ENCODE measurements at places on chromosomes 3 and 15.

GRCh38 chr3:172104471-172105072 is 65.2 kb downstream of the FNDC3B start:
- DNase-seq = no peak

GRCh38 chr3:141456301-141456625 is 30.6 kb upstream of the RASA2 start:
- no peak for DNase-seq

- no peak for DNase-seq
Observed at GRCh38 chr3:5194341-5194740, 6.8 kb downstream of the EDEM1 start.

DNA sequence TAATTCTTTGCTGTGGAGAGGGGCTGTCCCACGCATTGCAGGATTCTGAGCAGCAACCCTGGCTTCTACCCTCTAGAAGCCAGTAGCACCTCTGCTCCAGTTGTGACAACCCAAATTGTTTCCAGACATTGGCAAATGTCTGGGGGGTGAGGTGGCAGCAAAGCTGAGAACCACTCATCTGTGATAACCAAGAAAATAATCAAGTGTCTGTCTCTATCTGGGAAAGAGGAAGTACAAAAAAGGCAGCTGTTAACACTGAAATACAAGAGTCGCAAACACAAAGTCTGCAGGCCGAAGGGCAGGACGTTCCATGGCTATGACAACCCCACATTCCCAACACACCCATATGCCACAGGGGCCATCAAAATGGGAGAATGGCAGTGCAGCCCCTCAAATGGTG is 42.2 kb upstream of the GNB5 start:
- DNase-seq = no peak

DNA sequence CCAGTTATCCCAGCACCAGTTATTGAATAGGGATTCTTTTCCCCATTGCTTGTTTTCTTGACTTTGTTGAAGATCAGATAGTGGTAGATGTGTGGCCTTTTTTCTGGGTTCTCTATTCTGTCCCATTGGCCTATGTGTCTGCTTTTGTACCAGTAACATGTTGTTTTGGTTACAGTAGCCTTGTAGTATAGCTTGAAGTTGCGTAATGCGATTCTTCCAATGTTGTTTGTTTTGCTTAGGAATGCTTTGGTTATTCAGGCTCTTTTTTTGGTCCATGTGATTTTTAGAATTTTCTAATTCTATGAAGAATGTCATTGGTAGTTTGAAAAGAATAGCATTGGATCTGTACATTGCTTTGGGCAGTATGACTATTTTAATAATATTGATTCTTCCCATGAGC is 94.3 kb upstream of the CHMP2B start:
- DNase-seq = no peak

DNA sequence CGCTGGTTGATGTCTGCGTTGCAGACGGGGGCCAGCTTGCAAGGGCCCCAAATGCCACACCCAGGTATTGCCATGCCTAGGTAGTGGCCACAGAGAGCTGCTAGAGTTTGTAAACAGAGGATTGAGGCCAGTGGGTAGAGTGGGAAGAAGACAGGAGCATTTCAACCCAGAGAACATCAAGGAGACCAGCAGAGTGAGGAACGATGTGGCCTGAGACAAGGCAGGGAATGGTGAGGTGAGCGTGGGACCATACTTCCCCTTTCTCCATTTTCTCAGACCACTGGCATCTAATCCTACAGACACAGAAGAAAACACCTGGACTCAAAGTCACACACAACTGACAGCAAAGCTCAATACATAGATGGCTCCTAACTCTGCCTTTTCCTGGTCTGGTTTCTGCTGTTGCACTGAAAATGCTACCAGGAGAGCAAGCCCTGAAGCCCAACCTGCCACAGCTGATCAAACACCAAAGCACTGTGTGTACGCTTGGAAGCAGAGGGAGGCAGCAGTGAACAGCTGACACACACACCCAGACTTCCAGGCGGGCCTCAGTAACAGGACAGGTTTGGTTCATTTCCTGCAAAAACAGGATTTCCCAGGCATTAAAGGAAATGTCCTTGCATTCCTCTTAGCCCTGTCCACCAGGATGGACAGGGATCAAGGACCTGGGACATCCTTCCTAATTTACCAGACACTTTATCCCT is 1.6 kb downstream of the FAM174B start:
- DNase-seq = no peak

DNA sequence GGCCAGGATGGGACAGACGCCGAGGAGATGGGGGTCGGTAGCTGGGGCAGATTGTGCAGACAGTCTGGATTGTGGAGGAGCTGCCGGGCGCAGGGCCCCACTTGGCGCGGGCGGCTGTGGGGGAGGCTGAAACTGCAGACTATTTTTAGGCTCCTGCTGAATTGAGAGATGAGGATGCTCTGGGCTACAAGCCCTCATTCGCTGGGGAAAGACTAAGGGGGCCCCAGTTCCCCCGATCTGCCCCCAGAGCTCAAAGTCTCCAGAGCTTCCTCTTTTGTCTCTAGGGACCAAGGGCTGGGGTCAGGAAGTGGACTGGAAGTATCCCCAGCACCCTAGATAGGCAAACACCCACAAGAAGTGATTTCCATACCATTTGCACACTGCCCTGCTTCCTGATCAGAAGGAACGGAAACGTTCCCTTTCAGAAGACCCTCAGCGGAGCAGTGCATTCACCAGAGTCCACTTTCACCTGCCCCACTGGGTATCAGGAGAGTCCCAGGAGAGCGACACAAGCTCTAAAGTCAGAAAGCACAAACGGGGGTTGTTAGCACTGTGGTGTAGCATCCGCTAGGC is 29.7 kb downstream of the SEMA7A start:
- no peak for DNase-seq

DNA sequence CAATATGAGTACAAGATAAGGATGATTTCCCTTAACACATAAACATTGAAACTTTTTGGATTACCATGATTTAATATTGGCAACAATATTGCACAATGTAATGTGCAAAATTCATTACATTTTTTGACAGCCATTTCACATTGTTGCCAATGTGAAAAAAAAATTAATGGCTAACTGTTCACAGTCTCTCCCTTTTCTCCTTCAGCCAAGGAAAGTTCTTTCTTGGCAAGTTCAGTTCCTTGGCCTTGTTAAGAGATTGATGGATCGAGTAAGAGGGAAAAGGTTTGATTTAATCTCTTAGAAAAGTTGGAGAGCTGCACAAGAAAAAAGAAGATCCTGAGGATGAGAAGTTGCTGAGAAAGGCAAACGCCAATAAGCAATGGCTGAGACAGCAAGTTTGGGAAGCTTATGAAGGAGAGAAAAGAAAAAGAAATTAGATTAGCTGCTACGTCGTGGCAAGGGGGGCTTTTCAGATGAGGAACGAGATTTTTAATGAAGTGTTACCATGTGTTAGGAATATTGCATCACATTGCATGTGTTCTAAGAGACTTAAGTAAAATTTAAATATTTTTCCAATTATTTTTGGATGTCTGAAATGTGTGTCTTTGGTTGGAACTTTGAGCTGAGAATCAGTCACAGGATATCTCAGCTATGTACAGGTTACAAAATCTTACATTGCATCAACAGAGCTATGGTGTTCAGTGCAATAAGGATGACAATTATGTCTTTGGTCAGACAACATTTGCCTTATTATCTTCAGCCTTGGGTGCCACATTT is 61.4 kb upstream of the ZNF280D start:
- DNase-seq = no peak

Measured in non-pigmented ciliary epithelial cell (primary cell).